ENCODE measurements at places on chromosomes 7 and 10.

DNA sequence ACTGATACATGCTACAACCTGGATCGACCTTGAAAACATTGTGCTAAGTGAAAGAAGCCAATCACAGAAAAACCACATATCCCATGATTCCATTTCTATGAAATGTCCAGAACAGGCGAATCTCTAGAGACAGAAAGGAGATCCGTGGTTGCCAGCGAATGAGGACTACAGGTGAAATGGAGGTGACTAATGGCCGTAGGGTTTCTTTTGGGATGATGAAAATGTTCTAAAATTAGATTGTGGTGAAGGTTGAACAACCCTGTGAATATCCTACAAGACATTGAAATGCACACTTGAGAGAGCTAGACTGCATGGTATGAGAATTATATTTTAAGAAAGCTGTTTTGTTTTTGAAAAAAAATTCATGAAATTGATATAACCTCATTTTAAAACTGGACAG is 188.5 kb upstream of the PLXNA4 start:
- DNase-seq = no peak

- DNase-seq = no peak
Measured at GRCh38 chr7:135321556-135321955, 87.9 kb downstream of the STRA8 start.

DNA sequence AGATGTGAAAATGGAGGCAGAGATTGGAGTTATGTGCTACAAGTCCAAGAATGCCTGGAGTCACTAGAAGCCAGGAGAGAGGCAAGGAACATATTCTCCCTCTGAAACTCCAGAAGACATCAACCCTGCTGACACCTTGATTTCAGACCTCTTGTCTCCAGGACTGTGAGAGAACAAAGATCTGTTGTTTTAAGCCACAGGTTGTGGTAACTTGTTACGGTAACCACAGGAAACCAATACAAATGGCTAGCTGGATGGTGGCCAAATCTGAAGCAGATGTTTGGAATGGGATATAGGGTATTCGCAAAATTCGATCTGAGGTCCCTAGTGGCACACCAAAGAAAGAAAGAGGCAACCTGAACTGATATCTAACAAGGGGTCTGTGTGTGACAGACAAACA is 129.0 kb downstream of the HERPUD2 start:
- no peak for DNase-seq

DNA sequence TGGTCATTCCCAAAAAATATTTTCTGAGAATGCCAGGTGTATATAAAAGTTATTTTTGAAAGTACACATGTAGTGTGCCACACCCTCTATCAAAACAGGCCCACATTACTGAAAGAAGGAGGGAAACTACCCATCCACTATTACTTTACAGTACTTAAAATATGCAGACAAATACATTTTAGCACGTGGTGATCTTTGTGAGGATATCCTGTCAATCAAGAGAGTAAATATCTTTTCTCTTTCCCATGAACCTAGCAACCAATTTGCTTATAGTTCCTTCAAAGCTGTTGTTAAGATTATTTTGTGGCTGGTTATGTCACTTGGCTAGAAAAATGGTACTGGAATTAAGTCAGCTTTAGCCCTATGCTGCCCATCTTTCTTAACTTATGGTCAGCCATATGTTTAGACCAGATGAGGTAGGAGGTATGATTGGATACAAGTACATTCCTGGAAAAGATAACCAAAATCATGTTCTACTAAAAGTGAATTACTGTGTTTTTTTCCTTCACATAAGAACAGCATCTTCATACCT is 70.1 kb downstream of the AUTS2 start:
- DNase-seq = no peak
